Myocyte (in vitro differentiated cells): ENCODE measurements at places on chromosomes 12 and 14.

DNA sequence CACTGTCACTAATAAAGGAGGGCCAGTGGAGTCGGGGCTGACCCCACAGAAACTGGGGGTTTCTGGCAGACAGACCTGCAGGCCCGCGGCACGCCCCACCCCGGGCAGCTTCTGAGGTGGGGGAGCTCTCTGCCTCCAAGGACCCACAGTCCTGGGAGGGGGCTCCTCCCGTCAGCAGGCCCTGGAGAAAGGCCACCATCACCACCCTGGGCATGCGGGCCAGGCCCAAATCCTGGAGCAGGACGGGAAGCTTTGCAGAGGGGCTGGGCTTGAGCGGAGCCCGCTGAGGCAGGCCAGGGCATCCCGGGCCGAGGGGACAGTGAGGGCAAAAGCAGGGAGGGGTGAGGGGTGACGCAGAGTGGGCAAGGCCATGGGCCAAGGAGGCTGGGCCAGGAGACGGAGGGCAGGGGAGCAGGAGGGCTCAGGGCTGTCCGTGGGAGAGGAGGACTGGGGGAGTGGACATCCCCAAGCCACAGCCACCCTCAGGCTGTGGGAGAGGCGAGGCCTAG, 11.1 kb upstream of the GPR132 start:
- no peak for DNase-seq

DNA sequence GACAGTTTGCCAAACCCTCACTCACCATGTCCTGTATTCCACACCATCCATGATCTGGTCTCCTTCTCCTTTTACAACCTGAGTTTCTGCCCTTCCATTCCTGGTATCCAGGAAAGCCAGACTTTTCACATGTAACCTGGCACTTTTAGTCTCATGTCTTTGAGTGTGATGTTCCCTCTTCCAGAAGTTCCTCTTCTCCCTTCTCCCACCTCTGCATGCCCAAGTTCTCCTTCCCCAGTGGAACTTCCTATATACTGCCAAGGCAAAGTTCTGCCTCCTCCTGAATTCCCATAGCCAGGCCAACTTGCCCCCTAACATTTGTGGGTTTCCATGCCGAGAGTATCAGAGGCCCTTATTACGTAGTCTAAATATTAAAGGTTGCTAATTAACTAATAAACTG, 3.2 kb upstream of the ITPR2 start:
- no peak for DNase-seq

GRCh38 chr14:103716091-103716801, 636 bp downstream of the ZFYVE21 start:
- peak; percentile 24 for DNase-seq

- DNase-seq = no peak
Observed at GRCh38 chr14:36834293-36834692, 172.6 kb downstream of the PAX9 start.

GRCh38 chr14:34199585-34199984, 248.7 kb upstream of the EGLN3 start:
- DNase-seq = no peak

- peak; percentile 67 for DNase-seq
Observed at GRCh38 chr12:43957732-43958372, 122.0 kb downstream of the TMEM117 start.

DNA sequence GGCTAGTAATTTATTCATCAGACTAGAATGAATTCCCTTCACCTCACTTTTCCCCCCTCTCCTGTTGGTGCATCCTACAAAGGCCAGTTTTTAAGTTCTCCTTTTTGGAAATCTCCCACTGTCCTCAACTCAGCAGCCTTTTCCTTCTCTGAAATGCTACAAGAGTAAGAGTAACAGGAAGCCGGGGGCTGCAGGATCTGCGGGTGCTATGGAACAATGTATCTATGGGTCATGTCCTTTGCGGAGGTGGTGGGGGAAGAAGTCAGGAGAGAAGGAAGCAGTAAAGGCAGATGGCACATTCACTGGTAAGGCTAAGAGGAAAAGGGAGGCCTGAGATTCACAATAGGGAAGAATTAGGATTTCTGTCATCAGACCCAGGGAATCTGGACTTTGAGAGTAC, 22.2 kb upstream of the TESC start:
- DNase-seq = no peak

GRCh38 chr12:132161796-132162507, 17.7 kb downstream of the NOC4L start:
- no peak for DNase-seq

GRCh38 chr12:124603831-124604251, 36.4 kb upstream of the NCOR2 start:
- no peak for DNase-seq

- DNase-seq = no peak
Observed at GRCh38 chr14:35398071-35398584, 6.4 kb downstream of the NFKBIA start.

GRCh38 chr14:50647282-50647681, 20.8 kb downstream of the SAV1 start:
- no peak for DNase-seq

DNA sequence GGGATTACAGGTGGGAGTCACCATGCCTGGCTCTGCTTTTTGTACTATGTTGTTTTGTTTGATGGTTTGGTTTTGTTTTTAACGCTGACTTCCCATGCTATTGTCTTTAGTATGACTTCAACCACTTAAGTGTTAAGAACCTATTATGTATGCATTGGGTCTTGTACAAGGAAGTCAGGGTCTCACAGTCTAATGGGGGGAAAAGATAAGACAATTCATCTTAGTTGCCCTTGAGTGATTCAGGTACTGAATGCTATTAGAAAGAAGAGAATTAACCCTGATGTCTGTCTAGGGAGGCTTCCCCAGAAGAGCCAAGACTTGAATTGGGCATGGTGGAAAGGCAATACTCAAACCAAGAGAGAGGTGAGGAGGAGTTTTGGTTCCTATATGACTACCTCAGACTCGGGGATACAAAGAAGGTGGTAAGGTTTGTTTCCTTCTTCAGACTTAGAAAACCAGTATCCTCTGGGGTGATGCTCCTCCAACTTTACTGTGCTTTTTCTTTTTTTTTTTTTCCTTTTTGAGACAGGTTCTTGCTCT, 64.6 kb downstream of the SUSD6 start:
- DNase-seq = no peak

DNA sequence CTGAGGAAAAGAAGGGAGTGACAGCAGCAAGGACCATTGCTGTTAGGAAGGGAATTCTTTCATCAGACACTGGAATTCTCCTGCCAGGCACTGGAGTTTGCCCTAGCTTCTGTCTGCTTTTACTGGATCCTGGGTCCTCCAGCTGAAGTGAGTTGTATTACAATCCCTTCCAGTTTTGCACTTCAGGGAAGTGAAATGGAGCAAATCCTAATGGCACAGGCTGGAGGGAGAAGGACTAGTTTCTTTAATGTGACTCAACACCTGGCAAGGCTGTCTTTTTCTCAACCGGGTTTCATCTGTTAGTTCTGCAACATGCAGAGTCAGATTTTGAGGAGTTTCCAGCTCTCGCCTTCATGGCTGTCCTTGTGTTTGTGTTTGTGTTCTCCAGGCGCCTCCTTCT, 45.8 kb downstream of the ETV6 start:
- no peak for DNase-seq

DNA sequence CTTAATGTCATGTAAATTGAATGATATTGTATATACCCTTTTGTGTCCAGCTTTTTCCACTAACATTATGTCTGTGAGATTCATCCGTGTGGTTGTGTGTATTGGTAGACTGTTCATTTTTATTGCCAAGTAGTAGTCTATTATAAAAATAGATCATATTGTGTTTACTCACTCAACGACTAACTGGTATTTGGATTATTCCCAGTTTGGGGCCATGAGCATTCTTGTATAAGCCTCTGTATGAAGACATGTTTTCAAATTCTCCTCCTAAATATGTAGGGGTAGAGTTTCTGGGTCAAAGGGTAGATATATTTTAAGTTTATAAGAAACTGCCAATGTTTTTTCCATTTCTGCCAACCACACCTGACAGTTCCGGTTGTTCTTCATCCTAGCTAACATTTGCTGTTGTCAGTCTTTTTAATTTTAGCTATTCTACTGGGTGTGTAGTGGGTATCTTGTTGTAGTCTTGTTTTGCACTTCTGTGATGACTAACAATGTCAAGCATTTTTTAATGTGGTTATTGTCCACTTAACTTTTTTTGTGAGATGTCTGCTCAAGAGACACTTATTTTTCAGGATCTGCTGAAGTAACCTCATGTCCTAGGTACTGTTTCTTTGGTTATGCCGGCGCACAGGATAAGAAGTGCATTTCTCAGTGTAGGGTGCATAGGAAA, 93.2 kb downstream of the DACT1 start:
- peak; percentile 87 for DNase-seq

- peak; percentile 59 for DNase-seq
Observed at GRCh38 chr12:981176-981828, 9.7 kb upstream of the ERC1 start.

DNA sequence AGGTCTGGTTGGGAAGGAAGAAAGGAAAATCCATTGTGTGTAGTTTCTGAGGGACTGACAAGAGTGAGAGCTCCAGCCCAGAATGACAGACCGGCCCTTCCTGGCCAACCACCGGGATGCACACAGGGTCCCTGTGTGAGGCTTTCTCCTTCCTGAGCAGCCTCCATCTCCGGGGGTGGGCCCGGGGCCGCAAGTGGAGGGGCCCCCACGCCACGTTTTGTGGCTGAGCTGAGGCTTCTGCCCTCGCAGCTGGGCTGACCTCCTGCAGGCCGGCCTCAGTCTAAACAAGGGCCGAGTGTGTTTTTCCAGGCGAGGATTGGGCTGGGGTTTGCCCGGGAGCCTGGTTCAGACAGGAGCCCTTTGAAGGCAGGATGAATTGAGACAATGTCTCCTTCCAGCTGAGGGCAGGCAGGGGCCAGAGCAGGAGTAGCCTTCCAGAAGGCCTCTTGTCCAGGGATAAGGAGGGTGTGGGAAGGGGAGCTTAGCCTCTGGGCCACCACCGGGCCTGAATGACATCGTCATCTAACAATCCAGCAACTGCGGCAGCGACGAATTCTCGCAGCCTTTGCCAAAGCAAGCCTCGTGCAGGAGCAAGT, 96.5 kb upstream of the NCOR2 start:
- DNase-seq = no peak

- DNase-seq = no peak
Observed at GRCh38 chr12:115504306-115505290, 772.9 kb downstream of the MED13L start.

GRCh38 chr12:65086236-65086635, 34.9 kb downstream of the WIF1 start:
- DNase-seq = no peak

DNA sequence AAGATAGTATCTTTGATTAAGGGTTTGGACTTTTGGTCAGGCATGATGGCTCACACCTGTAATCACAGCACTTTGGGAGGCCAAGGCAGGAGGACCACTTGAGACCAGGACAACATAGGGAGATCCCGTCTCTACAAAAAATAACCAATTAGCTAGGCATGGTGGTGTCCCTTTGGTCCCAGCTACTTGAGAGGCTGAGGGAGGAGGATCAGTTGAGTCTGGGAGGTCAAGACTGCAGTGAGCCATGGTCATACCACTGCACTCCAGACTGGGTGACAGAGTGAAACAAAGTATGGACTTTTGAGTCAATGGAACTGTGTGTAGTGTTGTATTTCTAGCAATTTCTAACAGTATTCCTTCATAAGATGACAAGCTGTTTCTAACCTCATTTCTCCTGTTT, 38.7 kb upstream of the CCDC88C start:
- DNase-seq = no peak

DNA sequence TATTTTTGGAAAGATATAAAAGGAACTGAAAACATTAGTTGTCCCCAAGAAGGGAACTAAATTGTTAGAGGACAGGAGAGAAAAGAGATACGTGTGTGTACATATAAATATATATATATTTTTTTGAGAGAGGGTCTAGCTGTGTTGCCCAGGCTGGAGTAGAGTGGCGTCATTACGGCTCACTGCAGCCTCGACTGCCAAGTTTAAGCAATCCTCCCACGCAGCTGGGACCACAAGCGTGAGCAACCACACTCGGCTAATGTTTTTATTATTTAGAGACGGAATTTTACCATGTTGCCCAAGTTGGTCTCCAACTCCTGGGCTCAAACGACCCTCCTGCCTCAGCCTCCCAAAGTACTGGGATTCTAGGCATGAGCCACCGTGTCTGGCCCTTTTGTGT, 16.2 kb upstream of the NOP2 start:
- no peak for DNase-seq

DNA sequence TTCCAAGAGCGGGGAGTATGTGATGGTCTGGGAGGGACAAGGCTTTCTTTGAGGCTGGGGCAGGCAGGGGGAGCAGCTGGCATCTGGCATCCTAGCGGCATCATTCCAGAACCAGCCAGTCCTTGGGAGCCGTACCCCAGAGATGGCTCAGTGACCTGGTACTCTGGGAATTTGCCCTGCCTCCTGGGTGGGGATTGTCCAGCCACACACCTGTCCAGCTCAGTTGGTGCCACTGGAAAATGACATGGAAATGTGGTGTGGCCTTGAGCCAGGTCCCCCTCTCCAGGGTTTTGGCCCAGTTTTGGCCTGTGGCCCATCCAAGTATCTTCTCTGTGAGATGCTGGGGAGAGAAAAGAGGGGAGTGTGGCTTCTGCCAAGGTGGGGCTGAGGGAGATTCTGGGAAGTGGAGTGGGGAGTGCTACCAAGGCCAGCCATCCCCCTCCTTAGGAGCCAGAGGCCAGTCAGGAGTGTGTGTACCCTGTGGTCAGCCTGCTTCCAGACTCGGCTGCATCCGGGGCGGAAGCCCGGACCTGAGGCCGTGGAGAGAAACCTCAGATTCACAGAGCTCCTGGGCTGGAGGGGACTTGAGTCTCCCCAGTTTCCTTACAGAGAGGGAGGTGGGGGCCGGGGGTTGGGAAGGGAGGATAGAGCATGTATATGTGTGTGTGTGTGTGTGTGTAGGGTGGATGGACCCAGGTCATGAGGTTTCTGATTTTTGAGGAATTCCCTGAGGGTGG, 14.7 kb upstream of the KRT80 start:
- DNase-seq = peak; percentile 99

DNA sequence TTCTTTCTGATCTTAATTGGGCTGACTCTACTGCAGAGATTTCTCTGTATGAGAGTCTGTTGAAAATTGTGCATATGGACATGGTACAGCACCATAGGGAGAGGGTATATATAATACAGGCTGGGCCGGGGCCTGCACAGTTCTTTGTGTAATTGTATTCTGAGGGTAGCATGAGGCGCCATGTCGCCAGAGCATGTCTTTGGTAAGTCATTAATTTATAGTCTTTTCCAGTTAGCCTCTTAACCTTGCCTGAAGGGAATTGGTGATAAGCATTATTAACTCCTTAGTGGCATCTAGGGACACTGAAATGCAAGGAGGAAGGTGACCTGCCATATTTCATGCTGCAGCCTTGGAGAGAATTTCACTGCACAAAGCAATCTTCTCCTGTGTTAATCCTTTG, 569.9 kb downstream of the TMTC2 start:
- DNase-seq = no peak

GRCh38 chr12:65106948-65107347, 14.2 kb downstream of the WIF1 start:
- no peak for DNase-seq

- peak; percentile 76 for DNase-seq
Observed at GRCh38 chr12:701896-702539, 38.8 kb upstream of the NINJ2 start.

- DNase-seq = no peak
Observed at GRCh38 chr14:35956376-35957085, 130.4 kb downstream of the BRMS1L start.

DNA sequence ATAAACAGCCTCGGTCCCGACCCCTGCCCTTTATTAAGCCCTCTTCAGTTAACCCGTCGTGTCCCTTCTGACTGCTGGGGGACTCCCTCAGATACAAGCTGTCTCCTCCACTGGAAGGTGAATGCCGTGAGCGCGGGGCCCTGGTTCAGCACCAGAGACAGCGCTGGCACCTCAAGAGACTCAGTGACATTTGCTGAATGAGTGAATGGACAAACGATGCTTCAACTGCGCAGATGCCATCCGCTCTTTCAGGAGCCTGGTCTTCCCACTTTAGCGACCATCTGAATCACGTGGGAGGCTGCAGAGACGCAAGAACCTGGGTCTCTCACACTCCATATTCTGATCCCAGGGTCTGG, 92.6 kb upstream of the SFSWAP start:
- DNase-seq = peak; percentile 31
